Skeletal muscle cell (primary cell): ENCODE measurements at places on chromosomes 5 and 9.

GRCh38 chr9:97987487-97987886 is 4.3 kb downstream of the ANP32B start:
- DNase-seq: no peak

DNA sequence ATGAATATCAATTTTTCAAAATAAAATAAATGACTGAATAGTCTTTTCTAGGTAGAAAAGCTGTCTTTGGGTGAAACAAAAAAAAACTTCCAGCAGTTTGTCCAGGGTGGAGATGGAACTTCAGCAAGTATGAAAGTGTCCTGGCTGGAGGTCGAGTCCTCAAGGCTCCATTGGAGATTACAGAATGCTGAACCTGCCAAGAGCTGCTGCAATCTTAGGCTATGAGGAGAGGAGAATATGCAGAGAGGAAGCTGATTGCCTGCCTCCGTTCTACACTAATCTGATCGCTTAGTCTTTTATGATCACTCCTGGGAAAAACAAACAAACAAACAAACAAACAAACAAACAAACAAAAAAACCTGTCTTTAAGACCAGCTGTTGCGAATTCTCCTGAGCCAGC is 50.6 kb downstream of the NREP start:
- no peak for DNase-seq

DNA sequence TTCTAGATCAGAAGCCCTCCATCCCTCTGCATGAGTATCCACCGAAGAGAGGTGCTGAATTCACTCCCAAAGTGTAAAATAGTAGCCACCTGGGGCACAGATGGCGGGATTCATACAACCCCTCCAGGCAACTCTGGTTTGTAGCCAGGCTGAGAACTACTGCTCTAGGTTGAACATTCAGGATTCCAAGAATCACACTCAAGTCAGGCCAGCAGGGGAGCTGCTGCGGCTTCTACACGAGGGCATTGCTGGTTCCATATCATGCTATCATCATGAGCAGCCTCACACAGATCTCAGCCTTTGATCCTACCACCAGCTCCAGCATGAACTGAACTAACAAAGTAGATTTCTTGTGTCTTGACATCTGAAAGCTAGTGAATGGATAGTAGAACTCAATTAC is 367.9 kb downstream of the DIRAS2 start:
- DNase-seq: no peak

- DNase-seq: no peak
Measured at GRCh38 chr5:108700930-108701329, 46.8 kb upstream of the FER start.

- DNase-seq: no peak
Measured at GRCh38 chr5:43687275-43687674, 84.3 kb downstream of the NNT start.

DNA sequence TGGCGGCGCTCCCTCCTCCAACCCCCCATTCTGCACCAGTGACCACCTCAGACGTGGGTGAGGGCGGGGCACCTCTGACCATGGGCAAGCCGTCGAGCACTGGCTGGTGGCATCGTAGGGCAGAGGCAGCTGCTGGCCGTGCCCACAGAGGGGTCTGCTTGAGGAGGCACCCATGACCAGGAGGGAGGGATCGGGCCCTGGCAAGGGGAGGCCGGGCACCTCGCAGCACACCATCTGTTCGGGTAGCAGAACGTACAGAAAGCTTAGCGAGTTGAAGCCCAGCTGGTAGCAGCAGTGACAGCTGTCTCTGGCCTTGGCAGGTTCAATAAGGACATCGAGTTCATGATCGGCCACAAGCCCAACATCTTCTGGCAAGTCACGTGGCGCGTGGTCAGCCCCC is 4.3 kb upstream of the SLC6A18 start:
- no peak for DNase-seq

DNA sequence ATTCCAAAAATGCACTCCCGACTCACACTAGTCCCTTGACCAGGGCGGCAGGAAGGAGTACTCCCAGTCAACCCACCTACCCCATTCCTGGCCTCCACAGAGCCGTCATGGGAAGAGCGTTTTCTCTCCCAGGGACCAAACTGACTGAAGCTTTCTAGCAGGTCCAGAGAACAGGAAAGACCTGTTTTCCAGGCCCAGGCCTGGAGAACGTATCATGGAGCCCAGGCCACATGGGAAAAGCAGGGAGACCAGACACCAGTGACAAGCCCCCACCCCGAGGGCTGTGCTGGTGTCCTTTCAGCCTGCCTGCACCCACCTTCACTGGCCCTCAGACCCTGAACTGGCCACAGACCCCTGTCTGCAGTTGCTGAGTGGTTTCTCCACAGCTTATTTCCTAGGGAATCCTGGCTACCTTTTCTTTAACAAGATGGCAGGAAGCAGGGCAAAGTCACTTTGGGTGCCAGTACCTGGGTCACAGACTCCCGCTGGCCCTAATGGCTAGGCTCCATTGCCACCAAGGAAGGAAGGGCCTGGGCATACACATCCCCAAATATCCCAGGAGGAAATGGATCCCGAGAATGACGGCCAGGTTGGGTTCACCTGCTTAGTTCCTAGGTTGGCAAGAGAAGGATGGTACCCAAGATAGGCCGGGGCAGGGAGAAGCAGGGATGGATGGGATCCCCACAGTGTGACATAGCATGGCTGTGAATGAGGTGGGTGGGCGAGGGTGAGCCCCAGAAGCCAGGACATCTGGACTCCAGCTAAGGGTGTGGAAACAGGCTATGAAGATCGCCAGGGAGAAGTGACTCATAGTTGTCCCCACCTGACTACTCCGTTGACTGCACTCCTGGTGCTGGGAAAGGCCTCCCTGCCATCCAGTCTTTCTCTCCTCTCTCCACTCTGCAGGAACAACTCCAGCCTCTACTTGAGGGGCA is 12.2 kb downstream of the CCNI2 start:
- DNase-seq: no peak

GRCh38 chr5:149181732-149182131 is 40.4 kb downstream of the ABLIM3 start:
- no peak for DNase-seq

GRCh38 chr5:171954721-171955120 is 51.7 kb downstream of the FBXW11 start:
- no peak for DNase-seq

DNA sequence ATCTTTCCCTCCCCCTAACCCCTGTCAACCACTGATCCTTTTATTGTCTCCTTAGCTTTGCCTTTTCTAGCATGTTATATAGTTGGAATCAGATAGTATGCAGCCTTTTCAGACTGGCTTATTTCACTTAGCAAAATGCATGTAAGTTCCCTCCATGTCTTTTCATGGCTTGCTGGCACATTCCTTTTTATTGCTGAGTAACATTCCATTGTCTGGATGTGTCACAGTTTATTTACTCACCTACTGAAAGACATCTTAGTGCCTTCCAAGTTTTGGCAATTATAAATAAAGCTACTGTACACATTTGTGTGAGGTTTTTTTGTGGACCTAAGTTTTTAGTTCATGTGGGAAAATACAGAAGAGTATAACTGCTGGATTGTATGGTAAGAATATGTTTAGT is 230.1 kb downstream of the PBX3 start:
- DNase-seq: no peak

DNA sequence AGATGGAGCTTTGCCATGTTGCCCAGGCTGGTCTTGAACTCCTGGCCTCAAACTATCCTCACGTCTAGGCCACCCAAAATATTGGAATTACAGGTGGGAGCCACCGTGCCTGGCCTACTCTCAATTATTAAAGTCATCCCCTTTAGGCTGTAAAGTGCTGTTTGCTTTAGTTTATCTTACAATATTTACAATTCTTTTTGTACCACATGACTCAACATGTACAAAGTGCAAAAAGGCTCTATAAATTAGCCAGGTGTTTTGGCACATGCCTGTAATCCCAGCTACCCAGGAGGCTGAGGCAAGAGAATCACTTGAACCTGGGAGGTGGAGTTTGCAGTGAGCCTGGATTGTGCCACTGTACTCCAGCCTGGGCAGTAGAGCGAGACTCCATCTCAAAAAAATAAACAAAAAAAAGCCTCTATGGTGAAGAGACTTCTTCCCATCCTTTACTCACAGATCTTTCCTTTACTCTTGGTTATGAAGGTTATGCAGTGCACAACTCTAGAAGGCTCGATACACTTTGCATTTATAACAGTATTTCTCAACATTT is 28.5 kb upstream of the MLLT3 start:
- no peak for DNase-seq

DNA sequence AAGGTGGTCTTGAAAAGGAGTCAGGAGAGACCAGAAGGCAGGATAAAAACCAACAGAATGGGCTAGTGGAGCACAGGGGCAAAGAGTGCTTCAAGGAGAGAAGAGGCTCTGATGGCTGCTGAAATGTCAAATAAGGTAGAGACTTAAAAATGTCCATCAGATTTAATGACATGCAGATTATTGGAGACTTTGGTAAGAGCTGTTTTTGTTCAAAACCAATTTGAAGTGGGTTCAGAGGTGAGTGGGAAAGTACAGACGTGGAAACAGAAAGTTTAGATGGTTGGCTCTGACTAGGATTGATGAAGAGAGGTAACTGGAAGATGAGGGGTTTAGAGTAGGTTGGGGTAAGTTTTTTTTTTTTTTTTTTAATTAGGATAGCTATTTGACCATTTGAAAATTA is 14.1 kb downstream of the SLC25A46 start:
- DNase-seq: no peak

DNA sequence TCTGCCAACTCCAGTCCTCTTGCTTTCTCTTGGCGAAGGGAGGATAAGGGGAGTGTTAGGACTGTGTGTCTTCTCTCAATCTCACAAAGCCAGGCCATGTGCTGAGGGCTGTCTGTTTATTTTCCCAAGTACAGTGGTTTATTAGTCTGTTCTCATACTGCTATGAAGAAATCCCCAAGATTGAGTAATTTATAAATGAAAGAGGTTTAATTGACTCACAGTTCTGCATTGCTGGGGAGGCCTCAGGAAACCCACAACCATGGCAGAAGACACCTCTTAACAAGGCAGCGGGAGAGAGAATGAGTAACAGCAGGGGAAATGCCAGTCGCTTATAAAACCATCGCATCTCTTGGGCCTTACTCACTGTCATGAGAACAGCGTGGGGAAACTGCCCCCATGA is 36.2 kb upstream of the CKS2 start:
- DNase-seq: peak; percentile 92

DNA sequence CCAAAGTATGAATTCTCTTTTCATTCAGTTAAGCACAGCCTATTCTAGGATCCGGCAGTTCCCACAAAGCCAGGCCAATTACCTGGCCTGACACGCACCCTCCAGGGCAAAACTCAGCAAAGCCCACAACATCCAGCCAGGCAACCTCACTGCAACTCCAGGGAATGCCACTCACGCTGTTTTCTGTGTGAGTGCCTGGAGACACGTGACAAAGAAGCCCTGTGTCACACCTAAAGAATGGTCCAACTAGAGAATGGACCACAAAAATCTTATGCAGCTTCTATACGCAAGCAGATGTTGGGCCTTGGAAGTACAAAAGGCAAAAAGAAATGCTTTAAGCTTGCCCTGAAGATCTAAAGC is 20.2 kb downstream of the RETREG1 start:
- no peak for DNase-seq

GRCh38 chr9:115466756-115467155 is 348.8 kb upstream of the TNC start:
- DNase-seq: no peak

DNA sequence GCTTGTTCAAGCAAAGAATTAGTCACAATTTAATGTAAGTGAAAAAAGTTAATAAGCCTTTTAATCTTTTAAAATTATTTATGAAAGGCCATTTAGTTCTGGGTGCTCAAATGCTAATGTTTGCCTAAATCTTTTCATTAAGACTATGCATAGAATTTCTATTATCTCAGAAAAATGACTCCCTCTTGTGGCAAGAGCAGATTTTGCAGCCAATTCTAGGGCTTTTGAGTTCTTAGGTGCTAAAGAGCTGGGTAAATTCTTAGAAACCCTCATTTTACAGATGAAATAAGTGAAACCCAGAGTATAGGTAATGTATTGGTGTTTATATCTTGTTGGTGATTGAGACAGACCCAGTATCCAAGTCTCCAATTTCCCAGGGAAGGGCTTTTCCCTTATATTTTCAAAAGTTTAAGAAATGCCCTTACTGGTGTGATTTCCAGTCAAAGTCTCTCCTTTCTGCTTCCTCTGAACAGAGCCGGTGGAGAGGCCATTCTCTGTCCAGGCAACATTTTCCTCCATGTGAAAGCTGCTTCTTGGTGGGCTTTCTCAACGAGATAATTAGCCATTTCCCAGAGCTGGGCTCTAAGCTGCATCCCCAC is 24.1 kb upstream of the PCSK5 start:
- peak; percentile 4 for DNase-seq

DNA sequence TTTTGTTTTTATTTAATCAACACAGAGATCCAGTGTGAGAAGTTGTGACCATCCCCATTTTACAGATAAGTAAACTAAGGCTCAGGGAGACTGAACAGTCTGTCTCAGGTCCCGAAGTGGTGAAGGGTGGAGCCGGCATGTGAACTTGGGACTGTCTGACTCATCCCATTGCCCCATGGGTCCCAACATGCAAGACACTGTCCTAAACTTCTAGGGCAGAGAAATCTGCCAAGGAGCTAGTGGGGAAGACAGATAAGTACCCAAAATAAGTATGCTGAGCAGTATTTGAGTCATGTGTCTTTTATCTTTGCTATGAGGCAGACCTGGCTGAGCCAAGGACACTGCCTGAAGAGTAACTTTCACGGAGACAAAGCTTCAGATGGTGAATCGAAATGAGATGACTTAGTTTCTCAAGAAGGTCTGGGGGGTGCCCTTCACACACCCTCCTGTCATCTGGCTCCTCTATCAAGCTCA is 64.3 kb upstream of the SLC25A51 start:
- DNase-seq: no peak

- DNase-seq: no peak
Measured at GRCh38 chr5:59755476-59755875, 138.1 kb downstream of the PDE4D start.

DNA sequence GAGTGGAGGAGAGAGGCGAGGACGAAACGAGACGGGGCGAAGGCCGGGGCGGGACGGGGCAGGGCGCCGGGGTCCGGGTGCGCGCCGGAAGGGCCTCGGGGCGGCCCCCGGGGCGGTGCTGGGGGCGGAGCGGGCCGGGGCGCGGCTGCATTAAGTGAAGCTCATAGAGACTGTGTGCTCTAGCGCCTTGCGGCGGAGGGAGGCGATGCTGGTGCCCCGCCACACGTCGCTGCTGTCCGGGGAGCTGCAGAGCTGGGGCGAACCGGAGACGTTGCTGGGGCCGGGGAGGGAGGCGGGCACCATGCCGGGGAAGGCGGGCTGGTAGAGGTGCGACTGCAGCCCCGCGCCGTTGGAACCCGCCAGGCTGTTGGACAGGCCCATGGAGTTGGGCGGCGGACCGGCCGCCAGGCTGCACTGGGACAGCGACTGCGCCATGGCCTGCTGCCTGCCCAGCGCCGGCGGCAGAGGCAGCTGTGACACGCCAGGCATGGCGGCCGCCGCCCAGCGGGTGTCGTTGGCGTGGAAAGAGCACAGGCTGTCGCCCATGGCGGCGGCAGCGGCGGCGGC is 8.3 kb downstream of the OTP start:
- DNase-seq: no peak

- no peak for DNase-seq
Measured at GRCh38 chr5:125652761-125653160, 770.4 kb upstream of the GRAMD2B start.

DNA sequence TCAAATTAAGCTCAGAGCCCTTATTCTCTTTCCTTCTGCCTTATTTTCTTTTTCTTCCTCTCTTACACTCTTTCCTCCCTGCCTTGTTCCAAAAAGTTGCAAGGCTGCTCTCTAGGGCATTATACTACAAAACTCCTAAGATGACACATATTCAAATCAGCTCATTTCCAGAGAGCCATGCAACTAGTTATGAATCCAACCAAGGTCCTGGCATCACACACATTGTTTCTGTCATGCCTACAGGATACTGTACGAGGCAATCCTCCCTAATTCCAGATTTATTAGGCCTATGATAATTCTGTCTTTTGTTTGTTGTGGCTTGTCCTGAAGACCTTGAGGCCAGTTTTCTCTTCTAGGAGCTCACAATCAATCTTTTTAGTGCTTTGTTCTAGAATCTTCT is 87.0 kb upstream of the TBCA start:
- DNase-seq: peak; percentile 14
